Upper lobe of left lung (tissue), 6 donors: ENCODE measurements at places on chromosomes 6 and 20.

GRCh38 chr6:109060571-109060970 is 34.1 kb downstream of the SESN1 start:
- DNase-seq, result no peak

GRCh38 chr6:78867370-78868040 is at the start of gene IRAK1BP1:
IRAK1BP1 (plus strand) TSS chr6:78867551; CDS start chr6:78867577, 26 bp downstream.
- peak; percentile 88 for DNase-seq

GRCh38 chr20:61355585-61355984 is 103.5 kb downstream of the CDH4 start:
- DNase-seq, result no peak

DNA sequence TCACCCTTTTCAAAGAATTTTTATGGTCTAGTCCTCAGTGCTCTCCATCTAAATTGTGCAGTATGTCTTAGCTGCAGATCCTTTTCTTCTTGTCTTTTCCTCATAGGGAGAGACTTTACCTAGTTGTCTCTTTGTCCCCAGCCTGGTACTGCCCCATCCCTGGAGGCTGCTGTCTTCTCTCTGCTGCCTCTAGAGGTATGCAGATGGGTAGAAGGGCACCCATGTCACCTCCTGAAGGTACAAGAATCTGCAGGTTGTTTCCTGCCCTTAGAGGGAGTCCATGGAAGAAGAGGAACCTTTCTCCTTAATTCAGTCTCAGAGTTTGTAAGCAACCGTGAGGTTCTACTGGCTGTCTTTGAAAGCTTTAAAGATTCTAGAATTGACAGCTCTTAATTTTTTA is 39.1 kb downstream of the MCM8 start:
- no peak for DNase-seq

DNA sequence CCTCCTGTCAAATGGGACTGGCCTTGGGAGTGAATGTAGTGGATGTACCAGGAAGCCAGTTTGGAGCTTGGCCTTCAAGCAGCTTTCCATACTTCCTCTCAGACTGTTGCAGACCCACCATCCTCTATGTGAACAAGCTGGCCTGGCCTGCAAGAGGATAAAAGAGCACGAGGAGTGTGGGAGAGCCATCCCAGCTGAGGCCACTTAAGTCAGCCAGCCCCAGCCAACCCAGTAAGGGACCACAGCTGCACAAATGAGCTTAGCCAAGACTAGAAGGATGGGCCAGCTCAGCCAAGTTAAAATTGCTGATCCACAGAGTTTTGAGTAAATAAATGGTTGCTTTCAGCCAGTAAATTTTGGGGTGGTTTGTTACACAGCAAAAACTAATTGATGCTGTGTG is 156.9 kb upstream of the SOX4 start:
- DNase-seq, result peak; percentile 30

DNA sequence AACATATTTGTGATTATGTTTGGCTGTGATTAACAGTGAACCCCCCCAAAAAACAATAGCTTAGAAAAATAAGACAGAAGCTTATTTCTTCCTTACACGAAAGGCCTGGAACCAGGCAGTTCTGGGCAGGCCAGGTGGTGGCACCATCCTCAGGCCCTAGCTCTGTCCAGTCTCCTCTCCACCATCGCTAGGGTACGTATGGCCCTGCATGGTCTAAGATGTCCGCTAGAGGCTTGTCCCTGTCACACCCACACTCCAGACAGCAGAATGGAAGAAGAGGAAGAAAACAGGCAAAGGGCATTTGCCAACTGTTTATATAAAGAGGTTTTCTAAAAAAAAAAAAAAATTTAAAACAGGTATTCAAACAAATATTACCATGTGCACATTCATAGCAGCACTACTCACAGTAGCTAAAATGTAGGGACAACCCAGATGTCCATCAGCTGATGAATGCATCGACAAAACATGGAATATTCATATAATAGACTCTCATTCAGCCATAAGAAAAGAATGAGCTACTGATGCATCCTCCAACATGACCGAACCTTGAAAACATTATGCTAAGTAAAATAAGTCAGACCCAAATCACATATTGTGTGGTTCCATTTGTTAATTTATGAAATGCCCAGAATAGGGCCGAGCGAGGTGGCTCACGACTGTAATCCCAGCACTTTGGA is 6.7 kb downstream of the TGM3 start:
- DNase-seq, result no peak

DNA sequence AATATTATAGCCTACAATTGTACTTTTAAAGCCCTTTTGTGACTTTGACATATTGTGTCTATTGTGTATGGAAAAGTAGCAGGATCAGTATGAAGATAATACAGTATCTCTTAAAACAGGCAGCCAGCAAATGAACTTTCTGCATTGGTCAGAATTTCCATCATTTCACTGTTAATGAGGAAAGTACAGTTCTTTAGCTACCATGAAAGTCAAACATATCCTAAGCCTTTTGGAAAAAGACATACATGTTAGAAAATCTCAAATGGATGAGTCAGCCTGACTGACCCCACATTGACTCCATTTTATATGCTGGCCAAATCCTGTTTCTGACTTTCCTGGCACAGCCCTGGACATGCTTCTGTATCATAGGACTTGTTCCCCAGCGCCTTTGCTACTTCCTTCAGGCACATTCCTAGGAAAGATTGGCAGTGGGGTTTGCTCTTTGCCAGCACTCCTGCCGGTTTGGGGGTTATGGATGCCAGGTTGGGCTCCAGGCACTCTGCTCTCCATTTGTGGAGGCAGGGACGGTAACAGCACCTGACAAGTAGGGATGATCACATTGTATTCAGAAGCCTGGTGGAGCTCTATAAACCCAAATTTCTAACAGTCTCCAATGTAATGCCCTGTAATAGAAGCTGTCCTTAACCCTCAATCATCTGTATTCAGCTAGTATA is 43.7 kb downstream of the TOP1 start:
- no peak for DNase-seq

- DNase-seq, result no peak
Observed at GRCh38 chr20:43955062-43955749, 40.6 kb downstream of the TOX2 start.

GRCh38 chr6:113017353-113017752 is 670.2 kb downstream of the RFPL4B start:
- DNase-seq, result no peak

DNA sequence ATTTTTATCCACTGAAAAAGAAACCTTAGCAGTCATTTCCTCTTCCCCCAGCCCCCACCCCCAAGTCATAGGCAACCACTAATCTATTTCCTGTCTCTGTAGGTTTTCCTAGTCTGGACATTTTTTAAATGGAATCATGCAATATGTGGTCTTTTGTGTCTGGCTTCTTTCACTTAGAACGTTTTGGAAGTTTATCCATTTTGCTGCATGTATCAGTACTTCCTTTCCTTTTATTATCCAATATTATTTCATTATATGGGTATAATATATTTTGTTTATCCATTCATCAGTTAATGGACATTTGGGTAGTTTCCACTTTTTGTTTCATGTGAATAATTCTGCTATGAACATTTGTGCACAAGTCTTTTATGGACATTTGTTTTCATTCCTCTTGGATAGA is 99.3 kb upstream of the BMP5 start:
- DNase-seq, result no peak

DNA sequence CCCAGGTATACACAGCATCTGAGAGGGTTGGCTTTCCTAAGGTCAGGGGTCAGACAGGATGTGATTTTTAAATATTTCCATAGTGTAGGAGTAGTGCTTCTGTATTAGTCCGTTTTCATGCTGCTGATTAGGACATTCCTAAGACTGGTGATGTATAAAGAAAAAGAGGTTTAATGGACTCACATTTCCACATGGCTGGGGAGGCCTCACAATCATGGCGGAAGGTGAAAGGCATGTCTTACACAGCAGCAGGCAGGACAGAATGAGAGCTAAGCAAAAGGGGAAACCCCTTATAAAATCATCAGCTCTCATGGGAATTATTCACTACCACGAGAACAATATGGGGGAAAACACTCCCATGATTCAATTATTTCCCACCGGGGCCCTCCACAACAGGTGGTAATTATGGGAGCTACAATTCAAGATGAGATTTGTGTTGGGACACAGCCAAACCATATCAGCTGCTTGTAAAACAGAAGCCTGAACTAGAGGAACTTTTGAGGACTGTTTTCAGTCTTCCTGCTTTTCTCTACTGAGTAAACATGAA is 91.0 kb upstream of the MEI4 start:
- DNase-seq, result no peak

DNA sequence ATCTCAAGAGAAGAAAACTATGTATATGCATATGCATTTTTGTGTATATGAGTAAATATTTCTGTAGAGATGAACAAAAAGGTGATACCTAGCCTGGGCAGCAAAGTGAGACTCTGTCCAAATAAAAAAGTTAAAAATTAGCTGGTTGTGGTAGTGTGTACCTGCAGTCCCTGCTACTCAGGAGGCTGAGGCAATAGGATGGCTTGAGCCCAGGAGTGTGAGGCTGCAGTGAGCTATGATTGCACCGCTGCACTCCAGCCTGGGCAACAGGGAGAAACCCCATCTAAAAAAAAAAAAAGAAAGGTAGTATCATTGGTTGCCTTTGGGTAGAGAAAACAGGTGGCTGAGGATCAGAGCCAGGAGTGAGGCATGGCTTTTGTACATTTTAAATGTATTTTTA is 50.9 kb downstream of the KLHL31 start:
- DNase-seq, result no peak

DNA sequence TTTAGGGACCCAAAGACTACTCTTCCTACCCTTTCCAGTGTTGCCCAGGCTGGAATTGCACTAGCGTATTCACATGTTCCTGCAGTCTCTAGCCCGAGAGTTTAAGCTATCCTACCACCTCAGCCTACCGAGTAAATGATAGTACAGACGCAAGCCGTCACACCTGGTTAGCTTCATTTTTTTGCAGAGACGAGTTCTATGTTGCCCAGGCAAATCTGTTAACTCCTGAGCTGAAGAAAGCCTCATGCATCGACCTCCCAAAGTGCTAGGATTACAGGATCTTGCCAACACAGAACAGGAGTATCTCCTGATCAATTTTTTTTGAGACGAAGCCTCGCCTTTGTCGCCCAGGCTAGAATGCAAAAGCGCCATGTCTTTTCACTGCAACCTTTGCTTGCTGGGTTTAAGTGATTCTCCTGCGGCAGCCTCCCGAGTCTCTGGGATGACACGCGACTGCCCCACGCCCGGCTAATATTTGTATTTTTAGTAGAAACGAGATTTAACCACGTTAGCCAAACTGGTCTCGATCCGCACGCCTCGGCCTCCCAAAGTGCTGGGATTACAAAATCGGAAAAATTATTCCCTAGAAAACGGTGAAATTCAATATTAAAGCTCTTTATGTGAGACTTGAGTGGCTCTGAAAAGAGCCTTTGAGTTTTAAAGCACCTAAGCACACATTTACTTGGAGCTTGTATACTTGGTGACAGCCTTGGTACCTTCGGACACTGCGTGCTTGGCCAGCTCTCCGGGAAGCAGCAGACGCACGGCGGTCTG is 128.5 kb downstream of the HFE start:
- DNase-seq, result no peak

DNA sequence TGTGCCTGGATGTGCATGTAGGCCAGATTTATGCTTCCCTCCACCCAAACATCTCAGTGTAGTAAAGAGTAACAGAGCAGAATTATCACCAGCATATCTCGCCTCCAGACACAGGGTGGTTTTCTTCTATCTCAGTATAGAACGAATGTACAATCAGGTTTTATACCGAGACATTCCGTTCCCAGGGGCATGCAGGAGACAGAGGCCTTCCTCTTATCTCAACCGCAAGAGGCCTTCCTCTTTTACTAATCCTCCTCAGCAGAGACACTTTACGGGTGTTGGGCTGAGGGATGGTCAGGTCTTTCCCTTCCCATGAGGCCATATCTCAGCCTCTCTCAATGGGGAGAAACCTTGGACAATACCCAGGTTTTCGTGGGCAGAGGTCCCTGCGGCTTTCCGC is 36.4 kb upstream of the MC3R start:
- DNase-seq, result no peak

- DNase-seq, result no peak
Observed at GRCh38 chr20:63014287-63014686, 7.5 kb upstream of the BHLHE23 start.

GRCh38 chr6:138290423-138290962 is 72.2 kb upstream of the PBOV1 start:
- no peak for DNase-seq

GRCh38 chr6:166410426-166410935 is 27.7 kb upstream of the MPC1 start:
- no peak for DNase-seq

GRCh38 chr6:15874326-15874725 is 211.5 kb upstream of the DTNBP1 start:
- no peak for DNase-seq

DNA sequence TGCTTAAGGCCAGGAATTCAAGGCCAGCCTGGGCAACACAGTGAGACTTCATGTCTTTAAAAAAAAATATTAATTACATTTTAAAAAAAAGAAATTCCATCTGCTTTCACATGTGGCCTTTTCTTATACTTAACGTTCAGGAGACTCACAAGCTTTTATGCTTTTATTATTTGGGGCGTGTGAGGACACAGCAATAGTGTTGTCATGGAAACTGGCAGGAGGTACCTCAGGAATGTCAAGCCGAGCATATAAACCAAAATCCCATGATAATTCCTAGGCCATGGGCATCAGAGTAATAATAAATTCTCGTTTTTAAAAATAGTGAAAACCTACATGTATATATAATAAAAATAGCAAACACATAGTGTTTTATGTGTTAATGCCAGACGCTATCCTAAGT is 89.8 kb downstream of the IYD start:
- no peak for DNase-seq

GRCh38 chr6:104710543-104711335 is 149.0 kb downstream of the HACE1 start:
- no peak for DNase-seq

DNA sequence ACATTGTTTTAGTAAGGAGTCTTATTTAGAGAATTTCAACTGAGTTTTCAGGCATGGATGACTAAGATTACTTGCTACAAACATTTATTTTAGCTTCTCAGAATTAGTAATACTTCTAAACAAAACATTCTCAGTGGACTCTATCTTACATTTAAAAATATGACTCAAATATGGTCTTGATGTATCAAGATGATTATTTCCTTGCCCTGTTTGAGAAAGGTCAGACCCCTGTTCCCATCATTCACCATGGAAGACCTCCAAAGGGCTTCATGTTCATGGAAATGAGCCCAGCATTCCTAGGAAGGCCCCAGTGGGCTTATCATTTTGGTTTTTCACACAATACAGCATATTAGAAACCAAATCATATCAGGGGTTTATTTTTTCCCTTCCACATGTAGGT is 24.6 kb upstream of the TRPC4AP start:
- no peak for DNase-seq

DNA sequence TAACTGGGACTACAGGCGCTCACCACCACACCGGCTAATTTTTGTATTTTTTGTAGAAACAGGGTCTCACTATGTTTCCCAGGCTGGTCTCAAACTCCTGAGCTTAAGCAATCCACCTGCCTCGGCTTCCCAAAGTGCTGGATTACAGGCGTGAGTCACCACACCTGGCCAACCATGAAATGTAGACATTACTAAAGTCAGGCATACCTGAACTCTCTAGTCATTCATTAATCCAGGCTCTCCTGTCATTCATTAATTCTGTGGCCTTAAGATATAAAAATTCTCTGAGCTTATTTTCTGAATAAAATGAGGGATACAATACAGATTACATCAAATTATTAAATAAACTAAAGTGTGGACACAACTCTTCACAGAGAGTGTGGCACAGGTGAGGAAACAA is 159.7 kb downstream of the GMDS start:
- no peak for DNase-seq

GRCh38 chr6:163793011-163793983 is 378.8 kb downstream of the QKI start:
- no peak for DNase-seq
